Stomach (tissue), 19 donors: ENCODE measurements at places on chromosomes 11 and 22. TPM values are rescaled to one million over a fixed set of nuclear protein-coding genes. Genes with fewer than 3 reads are reported as not detected.

GRCh38 chr11:69703768-69704507 lies at the start of gene FGF19:
Gene FGF19 (minus strand): TSS chr11:69704022. CDS start chr11:69703876, 146 bp downstream.
- DNase-seq = peak; percentile 47

The PIH1D2 gene
- not detected for total RNA-seq

GRCh38 chr11:115345361-115345760 lies 158.9 kb downstream of the CADM1 start:
- no peak for DNase-seq

DNA sequence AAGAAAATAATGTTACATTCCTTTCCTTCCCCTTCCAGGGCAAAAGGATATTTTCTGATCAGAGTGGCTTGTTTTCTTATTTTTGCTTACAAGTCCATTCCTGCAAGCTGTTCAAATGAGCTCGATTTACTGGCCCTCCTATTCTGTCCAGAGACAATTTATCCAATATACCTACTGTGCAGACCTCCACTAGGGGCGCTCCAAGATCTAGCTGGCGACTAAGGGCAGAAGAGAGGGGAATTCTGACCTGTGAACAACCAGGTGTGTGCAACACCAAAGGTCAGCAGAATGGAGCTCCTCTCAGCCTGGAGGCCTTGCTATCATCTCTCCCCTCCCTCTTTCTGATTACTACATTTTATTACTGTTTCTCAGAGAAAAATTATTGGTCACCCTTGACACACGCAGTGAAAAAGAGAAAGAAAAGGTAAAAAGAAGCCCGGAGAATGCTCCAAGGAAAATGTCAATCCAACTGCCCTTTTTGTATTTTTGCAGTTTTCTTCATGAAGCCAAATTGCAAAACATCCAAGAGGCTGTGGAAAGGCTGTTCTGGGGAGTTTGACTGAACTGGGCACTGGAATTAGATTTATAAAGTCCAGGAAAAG lies 3.2 kb downstream of the SEZ6L start:
- peak; percentile 64 for DNase-seq

The CNGA4 gene
- not detected for total RNA-seq

DNA sequence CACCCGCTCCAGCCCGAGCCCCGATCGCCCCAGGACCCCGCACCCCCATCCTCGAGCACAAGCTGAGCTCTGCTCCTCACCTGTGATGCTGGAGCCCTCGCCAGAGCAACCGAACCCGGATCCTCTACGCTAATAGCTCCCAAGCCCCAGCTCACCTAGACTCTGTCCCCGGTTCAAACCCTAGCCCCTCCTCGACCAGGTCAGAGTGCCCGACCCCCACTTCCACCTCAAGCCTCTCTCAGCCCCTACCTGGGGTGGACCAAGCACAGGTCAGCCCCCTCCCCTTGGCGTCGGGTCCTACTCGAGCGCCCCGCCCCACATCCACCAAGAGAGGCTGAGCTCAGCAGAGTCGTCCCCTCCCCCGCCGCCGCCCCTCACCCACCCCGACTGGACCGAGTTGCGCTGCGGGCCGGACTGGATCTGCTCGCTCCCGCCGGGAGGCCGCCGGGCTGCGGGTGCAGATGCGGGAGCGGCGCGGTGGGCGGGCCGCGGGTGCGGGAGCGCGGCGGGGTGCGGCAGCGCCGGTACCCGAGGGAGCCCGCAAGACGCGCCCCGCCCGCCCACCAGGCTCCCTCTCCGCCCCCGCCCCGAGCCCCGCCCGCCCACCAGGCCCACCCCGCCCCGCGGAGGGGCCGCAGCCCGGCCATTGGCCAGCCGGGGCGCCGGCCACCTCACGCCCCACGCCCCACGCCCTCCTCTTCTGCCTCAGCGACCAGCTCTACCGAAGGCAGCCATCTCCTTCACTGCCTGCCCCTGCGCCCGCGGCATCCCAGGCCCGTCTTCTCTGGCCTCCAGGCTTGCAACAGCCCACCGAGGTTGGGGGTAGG lies 577 bp upstream of the DKK3 start:
- peak; percentile 82 for DNase-seq

- DNase-seq = no peak
Measured at GRCh38 chr22:29121124-29121523, 48.3 kb downstream of the KREMEN1 start.

DNA sequence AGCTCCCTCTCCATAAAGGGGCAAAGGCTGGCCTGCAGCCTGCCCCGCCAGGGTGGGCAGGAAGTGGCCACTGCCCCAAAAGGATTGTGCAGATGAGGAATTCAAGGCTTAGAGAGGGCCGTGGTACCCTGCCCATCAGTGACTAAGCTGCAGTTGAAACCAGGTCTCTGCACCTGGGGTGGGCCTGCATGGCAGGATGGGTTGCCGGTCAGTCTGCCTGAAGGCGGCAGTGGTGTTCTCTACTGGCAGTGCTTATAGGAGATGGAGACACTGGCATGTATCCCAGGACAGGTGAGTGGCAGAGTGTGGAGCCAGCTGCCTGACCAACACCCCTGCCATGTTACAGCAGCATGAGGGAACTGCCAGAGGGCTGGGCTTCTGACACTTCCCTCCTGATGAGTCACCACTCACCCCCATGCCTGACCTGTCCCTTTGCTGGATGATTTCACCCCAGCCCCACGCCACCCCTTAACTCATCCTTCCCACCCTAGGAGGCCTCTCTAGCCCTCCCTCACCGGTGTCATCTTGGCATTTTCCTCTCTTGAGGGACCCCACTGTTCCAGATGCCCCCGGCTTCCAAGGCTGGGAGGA lies 70.2 kb upstream of the LMO1 start:
- DNase-seq = no peak

The HMGXB4 gene
- 27.8 TPM for total RNA-seq

The MUC6 gene
- 76.0 TPM for total RNA-seq

DNA sequence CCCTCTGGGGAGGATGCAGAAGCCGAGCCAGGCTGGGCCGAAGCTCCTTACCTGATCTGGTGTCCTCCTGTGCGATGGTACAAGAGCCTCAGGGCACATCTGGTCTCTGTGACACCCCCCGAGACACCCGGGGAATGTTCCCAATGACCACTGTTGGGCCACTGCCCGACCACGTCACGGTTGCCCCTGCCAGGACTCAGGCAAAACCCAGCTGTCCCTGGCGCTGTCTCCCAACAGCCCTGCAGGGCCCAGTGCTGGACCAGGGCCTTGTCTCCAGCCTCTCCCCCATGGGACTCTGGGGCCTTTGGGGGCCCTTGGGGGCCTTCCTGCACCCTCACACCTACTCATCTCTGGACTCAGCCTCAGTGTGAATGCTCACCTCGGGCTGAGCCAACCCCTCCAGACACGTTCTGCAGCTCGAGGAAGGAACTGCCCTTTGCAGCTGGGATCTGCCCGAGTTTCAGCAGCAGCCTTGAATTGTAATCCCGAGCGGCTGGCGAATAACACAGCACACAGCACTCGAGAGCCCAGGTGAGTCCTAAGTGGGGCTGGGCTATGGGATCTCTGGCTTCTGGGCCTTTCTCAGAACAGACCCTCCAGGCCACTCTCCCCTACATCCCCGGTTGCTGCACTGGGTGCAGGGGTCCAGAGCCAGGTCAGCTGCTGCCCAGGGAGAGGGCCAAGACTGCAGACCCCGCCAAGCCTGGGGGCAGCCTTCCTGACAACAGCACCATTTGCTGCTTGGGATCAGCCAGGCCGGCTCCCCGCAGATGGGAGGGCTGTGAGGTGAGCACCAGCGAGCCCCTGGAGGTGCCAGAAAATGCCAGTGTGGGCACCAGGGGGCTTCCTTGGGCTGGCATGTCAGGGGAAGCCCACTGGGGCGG lies 39.8 kb downstream of the RTN4R start:
- DNase-seq = no peak

DNA sequence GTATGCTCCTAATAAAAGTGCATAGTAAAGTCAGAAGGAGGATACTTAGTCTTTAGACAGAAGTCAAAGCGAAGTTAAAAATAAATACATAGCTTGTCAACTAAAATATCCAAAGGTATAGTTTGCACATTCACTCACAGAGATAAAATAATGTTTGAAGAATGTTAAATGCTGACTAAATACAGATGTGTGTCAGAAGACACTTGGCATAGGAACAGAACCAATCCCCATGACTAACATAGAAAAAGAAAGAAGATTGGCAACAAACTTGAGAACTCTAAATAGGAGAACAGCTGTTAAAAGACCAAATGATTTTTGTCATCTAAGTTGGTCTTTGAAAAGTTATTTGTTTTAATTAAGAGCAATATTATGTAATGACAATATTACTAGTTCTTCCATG lies 1172.1 kb upstream of the RAG2 start:
- no peak for DNase-seq

GRCh38 chr11:3159296-3160190 lies 5.6 kb downstream of the OSBPL5 start:
- peak; percentile 59 for DNase-seq

The HOATZ gene
- not detected for total RNA-seq

GRCh38 chr11:26901162-26901561 lies 92.8 kb upstream of the FIBIN start:
- no peak for DNase-seq

DNA sequence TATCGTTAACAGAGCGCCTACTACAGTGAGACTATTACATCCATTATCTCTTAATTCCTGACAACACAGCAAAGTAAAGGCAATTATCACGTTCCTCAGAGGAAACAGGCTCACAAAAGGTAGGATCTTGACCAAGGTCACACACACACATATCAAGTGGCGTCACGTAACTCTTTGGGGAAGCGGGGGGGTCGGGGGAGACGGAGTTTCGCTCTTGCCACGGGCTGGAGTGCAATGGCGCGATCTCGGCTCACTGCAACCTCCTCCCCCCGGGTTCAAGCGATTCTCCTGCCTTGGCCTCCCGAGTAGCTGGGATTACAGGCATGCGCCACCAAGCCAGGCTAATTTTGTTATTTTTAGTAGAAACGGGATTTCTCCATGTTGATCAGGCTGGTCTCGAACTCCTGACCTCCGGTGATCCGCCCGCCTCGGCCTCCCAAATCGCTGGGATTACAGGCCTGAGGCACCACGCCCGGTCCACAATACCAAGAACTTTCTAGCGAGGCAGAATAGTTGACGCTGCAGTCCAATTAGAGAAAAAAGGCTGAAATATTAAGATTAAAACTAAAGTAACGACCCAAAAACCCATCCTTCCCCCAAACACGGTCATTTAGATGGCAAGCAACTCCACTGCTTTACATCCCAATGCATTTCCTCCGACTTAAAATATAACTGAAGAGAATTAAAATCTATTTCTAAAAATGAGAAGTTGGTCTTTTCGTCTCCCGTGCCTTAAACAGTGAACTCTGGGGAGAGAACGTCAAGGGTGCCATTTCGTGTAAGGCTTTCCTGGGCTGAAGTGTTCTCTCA lies 1.2 kb downstream of the DDX17 start:
- DNase-seq = peak; percentile 63

DNA sequence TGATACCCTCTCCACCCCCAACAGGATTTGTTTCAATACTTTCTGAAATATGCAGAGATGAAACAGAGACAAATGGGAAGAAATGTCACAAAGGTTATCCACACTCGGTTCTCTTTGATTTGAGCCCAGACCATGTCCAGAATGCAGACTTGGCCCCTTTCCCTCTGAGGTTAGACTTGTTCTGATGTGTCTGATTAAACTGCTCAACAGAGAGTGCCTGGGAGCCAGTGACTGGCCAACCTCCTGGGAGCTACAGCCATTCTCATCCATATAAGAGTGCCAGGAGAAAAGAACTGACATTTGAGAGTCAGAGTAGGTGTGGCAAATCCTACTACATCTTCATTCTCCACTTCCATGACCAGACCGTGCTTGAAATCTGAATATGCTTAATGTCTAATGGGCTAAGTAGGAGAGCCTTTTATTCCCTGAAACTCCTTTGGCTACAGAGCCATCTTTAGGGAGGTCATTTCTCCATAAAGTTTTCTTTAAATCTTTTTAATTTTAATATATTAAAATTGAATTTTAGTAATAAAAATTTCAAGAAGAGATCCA lies 201.4 kb downstream of the BLID start:
- no peak for DNase-seq

The IRAG1 gene
- 60.7 TPM for total RNA-seq

- DNase-seq = no peak
Measured at GRCh38 chr11:135073870-135074269, 661.8 kb upstream of the B3GAT1 start.

The POU2AF2 gene
- not detected for total RNA-seq

GRCh38 chr11:33723238-33723881 lies 12.9 kb downstream of the CD59 start:
- DNase-seq = peak; percentile 31

- DNase-seq = no peak
Measured at GRCh38 chr11:93710239-93710638, 31.1 kb downstream of the TAF1D start.

The GPR137 gene
- total RNA-seq = 8.5 TPM

The UPK3A gene
- total RNA-seq = not detected

GRCh38 chr11:82577246-82577645 lies 156.4 kb downstream of the FAM181B start:
- no peak for DNase-seq

- no peak for DNase-seq
Measured at GRCh38 chr11:46952553-46952952, 16.0 kb downstream of the CSTPP1 start.

- DNase-seq = no peak
Measured at GRCh38 chr11:87326594-87326993, 288.9 kb downstream of the TMEM135 start.

- no peak for DNase-seq
Measured at GRCh38 chr22:37137131-37137530, 12.6 kb downstream of the IL2RB start.

DNA sequence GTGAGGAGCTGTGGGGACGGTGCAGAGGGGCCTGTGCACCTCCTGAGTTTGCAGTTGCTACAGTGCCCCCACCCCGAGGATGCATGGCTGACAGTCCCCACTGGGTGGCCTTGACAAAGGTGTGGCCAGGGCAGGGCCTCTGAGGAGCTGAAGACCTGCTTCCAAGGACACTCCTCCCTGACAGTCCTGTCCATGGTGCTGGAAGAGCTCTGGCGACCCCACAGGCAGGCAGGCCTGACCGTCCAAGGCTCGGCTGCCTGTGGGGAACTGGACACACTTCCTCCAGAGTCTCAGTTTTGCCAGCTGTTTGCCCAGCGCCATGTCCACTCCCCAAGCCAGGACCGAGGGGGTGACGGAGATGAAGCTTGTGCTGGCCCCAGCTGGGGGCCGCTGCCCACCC lies 32.7 kb downstream of the BRSK2 start:
- DNase-seq = peak; percentile 53

DNA sequence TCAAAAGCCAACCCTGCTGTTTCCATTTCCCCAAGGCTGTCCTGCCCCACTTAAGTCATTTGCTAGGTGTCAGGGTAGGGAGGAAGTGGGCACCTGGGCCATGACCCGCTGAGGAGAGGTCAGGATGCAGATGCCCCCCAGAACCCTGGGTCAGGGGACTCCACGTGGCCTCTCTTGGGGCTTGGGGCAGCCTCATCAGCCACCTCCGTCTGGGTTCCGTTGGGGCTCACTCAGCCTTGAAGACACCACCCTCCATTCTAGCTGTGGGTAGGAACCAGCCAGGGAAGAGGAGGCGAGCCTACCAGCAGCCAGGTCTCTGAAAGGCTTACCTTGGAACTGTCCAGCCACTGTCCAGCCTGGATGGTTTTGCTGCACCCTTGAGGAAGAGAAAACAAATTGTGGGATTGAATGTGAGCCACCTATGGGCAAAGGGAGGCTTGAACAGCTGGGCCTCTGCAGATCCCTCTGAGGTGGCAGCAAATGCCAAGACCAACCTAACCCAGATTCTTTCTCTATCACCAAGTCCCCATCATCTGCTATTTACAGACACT lies 2.5 kb downstream of the APOL4 start:
- no peak for DNase-seq
